ENCODE measurements at places on chromosomes 2 and 18.

DNA sequence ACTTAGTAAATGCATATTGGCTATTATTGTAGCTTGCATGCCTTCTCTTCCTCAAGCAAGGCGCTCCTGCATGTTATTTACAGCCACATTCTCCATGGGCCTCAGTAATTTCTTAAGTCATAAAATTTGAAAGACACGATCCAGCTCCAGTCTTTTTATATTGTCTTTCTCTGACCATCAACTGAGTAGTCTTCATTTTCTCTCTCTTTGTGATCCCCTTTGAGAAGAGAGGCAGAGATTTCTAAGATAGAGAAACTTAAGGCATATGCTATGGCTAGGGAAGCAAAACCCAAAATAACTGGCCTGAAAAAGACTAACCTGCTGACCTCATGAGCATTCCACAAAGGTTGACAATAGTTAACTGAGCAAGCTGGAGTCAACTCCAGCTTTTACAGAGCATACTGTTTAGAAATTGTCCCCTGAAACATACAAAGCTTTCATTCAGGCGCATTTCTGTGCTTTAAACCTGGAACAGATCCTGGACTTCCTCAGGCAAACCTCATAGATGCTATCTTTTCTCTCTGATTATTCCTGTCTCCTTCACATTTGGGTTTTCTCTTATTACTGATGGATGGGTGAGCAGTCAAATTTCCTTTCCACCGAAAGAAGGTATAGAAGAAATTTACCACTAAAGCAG lies 4.6 kb downstream of the DPP4 start:
- no peak for DNase-seq
- no peak overlapping the region for H3K4me3 ChIP-seq
- H3K36me3 ChIP-seq, result no peaks in the 10 kb centered on the region
- peaks cover 21% of the 10 kb centered on the region for H3K4me1 ChIP-seq
- no peak overlapping the region for H3K27ac ChIP-seq

GRCh38 chr2:124725187-124725586 lies 700.1 kb downstream of the CNTNAP5 start:
- no peak overlapping the region for H3K4me3 ChIP-seq
- DNase-seq, result no peak
- no peak overlapping the region for H3K27ac ChIP-seq

- no peaks in the 10 kb centered on the region for H3K27me3 ChIP-seq
- H3K36me3 ChIP-seq, result no peaks in the 10 kb centered on the region
- H3K27ac ChIP-seq, result no peak overlapping the region
- no peaks in the 10 kb centered on the region for H3K4me1 ChIP-seq
- no peak for DNase-seq
Measured at GRCh38 chr18:60446821-60447220, 74.2 kb upstream of the MC4R start.

- no peak overlapping the region for H3K27ac ChIP-seq
- no peaks in the 10 kb centered on the region for H3K36me3 ChIP-seq
- H3K4me1 ChIP-seq, result no peaks in the 10 kb centered on the region
- H3K27me3 ChIP-seq, result peaks cover 13% of the 10 kb centered on the region
- DNase-seq, result no peak
Measured at GRCh38 chr2:118709786-118710185, 137.7 kb downstream of the EN1 start.

GRCh38 chr2:26650713-26651469 lies 9.7 kb upstream of the CIB4 start:
- no peak overlapping the region for H3K27ac ChIP-seq
- H3K27me3 ChIP-seq, result peaks cover 36% of the 10 kb centered on the region
- H3K4me1 ChIP-seq, result peaks cover 3% of the 10 kb centered on the region

DNA sequence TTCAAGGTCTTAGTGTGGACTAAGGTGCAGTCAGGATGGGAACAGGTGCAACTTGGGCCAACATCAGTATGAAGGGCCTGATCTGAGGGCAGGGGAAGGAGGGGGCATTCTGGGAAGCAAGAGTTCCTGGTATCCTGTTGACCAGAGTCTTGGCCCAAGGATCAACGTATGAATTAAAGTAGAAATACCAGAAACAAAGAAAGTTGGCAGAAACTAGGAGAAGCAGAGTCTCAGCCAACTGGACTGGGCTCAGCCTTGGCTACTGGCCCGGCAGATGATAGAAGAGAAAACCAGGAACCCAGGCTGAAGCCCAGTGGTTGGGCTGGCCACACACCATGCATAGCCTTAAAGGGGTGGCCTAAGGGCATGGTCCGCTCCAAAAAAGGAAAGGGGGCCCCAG lies 2.3 kb downstream of the CETN1 start:
- no peaks in the 10 kb centered on the region for H3K4me1 ChIP-seq
- no peak for DNase-seq
- no peak overlapping the region for H3K4me3 ChIP-seq
- H3K27ac ChIP-seq, result no peak overlapping the region
- no peaks in the 10 kb centered on the region for H3K27me3 ChIP-seq
- H3K36me3 ChIP-seq, result no peaks in the 10 kb centered on the region

DNA sequence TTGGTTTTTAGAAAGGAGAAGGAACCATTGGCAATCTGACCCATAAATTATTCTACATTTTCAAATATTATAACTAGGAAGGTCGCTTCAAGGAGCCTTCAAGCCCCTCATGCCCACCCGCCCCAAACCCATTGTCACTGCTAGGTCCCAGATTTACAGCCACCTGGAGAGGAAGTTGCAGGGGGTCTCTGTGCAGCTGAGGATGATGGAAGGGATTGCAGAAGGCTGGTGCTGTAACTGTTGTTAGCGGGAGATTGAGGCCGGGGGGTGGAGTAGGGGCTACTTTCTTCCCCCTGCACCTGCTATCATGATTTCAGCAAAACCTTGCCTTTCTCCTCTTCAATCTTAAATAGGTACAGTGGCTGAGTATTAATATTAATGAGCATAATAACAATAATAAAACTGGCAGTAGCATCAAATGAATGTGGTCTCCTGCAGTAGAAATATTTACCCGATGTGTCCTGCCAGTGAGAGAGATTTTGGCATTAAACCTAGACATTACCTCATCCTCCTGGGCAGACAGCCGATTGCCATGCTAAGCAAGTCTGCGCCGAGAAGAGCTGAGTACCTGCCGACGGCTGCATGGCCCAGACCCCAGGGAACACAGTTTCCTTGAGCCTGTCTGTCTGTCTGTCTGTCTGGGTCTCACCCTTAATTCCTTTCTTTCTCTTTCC lies 225.4 kb downstream of the FAM210A start:
- no peak overlapping the region for H3K4me3 ChIP-seq
- DNase-seq, result no peak
- H3K36me3 ChIP-seq, result peaks cover 11% of the 10 kb centered on the region
- H3K27me3 ChIP-seq, result peaks cover 25% of the 10 kb centered on the region
- H3K27ac ChIP-seq, result no peak overlapping the region

GRCh38 chr18:3810296-3810695 lies 360.3 kb downstream of the TGIF1 start:
- no peak overlapping the region for H3K27ac ChIP-seq
- no peak for DNase-seq
- no peaks in the 10 kb centered on the region for H3K4me1 ChIP-seq

DNA sequence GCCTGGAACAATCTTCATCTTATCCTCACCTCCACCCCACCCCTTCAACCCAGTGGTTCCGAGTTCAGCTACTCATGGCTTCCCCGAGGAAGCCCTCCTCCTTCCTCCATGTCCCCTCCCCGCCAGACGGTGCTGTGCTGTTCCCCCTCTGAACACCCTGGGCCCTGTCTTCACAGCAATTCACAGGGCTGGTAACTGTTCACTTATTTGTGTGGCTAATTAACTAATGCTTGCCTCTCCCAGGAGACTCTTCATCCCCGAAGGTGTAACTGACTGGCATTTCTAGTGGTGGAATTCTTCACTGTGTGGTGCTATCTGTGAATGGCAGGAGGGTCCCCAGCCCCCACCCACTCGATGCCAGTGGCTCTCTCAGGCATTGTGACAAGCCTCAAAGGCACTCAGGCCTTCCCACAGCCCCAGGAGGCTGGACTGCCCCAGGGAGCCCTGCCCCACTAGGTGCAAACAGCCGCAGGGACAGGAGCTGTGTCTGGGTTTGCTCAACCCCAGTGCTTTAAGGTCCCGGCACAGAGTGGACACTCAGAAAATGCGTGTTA lies 133.7 kb upstream of the ID2 start:
- H3K4me3 ChIP-seq, result no peak overlapping the region
- peaks cover 3% of the 10 kb centered on the region for H3K4me1 ChIP-seq
- H3K27ac ChIP-seq, result no peak overlapping the region
- no peak for DNase-seq
- H3K36me3 ChIP-seq, result no peaks in the 10 kb centered on the region

DNA sequence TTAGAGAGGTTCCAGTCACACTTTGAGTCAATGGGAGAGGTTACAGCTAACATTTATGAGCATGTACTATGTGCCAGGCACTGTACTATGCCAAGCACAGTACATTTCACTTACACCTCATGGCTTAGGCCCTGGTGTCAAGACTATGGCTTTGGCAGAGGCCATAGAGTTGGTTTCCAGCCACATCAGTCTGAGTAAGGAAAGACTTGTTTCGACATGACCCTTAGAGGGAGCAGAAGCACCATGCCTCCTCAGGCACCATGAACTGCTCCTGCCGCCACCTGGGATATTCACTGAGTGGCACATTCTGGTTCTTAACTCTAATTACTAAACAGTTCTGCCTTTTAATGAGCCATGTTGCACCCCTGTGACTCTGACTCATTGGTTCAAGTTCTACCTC lies 12.7 kb downstream of the DGUOK start:
- H3K27ac ChIP-seq, result no peak overlapping the region
- H3K4me1 ChIP-seq, result peaks cover 3% of the 10 kb centered on the region
- DNase-seq, result no peak
- no peak overlapping the region for H3K4me3 ChIP-seq
- H3K36me3 ChIP-seq, result peaks cover 5% of the 10 kb centered on the region

GRCh38 chr18:908758-909724 lies 4.4 kb downstream of the ADCYAP1 start:
- no peak for DNase-seq
- H3K36me3 ChIP-seq, result no peaks in the 10 kb centered on the region
- H3K27ac ChIP-seq, result no peak overlapping the region
- H3K4me3 ChIP-seq, result peak overlapping the region; percentile 54
- H3K4me1 ChIP-seq, result peaks cover 5% of the 10 kb centered on the region
- peaks cover 89% of the 10 kb centered on the region for H3K27me3 ChIP-seq

DNA sequence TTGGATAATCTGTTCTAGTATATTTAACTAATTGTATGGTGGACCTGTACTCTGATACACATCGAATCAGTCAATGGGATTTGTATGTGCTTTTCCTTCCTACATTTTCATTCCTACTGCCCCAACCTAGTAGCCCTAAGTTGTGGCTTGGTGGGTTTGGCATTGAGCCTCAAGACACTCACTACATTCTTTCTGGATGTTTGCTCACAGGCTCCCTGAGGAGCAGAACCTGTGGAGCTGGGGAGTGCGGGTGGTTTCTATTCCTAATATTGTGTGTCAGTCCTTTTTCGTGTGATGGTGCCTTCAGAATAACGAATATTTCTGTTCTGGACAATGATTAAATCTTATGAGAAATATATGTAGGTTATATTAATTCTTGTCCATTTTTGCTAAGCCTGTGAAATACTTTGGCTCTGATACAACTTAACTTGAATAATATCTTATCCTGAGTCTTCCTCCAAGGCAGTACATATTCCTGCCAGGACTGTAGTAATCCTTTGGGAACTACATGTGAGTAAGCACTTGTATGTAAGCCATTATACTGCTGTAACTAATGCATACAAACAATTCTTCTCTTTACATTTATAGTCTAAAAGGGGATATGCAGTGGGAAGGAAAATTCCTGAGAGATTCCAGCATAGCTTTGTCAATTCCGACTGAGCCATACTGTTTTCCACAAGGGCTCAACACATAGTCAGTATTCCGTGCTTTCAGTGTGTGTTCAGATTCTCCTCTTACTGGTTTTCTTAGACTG lies 150.6 kb downstream of the AGPS start:
- H3K27me3 ChIP-seq, result no peaks in the 10 kb centered on the region
- no peaks in the 10 kb centered on the region for H3K4me1 ChIP-seq
- DNase-seq, result no peak
- H3K4me3 ChIP-seq, result no peak overlapping the region
- no peak overlapping the region for H3K27ac ChIP-seq

DNA sequence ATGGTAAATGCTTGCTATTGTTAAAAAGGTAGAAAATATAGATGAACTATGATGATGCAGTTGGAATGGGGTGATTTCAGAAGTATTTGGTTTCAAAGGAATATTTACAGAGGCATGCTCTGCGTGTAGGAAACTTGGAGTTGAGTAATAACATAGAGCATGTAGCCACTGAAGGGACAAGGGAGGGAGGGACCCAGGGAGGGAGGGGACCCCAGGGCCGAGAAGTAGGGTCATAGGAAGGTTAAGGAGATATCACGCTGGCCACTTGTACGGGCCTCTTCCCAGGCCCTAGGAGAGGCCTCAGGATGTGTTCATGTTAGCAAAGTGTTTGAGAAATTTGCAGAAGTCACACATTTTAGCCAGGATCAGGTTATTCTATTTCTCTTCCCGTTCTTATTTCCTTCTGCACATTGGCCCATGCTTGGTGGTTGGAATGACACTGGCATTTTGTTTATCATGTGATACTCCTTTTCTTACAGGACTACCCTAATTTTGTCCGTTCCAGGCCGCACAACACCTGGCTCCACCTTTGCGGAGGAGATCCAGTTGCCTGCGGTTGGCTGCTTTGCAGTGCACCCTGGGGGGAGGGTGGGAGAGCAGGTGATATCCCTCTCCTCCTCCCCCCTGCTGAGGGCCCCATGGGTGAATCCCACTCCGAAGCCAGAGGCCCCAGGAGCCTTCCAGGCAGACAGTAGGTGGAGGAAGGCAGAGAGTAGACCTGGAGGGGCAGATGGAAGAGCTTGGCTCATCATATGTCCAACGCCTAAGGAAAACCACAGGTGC lies 16.9 kb upstream of the ACKR3 start:
- peaks cover 21% of the 10 kb centered on the region for H3K4me1 ChIP-seq
- H3K4me3 ChIP-seq, result no peak overlapping the region
- H3K27ac ChIP-seq, result no peak overlapping the region
- no peak for DNase-seq
- H3K27me3 ChIP-seq, result peaks cover 37% of the 10 kb centered on the region

DNA sequence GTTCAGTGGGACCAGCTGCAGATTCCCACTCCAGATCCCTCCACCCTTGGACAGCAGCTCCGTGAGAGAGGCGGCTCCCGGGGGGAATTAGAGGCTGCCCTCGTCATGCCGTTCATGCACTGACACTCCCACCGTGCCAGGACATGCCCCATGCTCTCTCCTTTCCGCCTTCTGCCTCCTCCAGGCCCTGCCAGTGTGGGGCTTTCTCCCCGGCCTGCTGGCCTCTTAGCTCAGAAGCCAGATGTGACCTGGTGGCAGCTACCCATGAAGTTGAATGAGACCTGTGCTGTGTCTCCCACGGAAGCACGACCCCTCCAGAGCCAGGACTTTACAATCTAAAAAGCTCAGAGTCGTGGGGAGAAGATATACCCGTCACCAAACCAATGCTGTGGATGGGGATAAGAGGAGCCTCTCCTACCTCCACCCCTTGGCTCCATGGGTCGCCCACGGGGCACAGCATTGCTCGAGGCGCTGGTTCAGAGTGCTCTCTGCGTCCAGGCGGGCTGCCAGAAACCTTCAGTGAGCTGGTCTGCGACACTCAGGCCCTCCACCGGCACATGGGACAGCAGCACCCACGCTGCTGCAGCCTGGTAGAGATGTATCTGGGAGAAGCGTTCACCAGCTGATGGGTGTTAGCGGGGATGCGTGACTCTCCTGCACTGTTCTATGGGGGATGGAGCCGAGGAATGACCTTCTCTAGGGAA lies 111.0 kb upstream of the GPC1 start:
- H3K36me3 ChIP-seq, result no peaks in the 10 kb centered on the region
- no peaks in the 10 kb centered on the region for H3K4me1 ChIP-seq
- peaks cover 23% of the 10 kb centered on the region for H3K27me3 ChIP-seq
- no peak overlapping the region for H3K4me3 ChIP-seq

GRCh38 chr2:237892478-237892877 lies 33.1 kb downstream of the RAMP1 start:
- peaks cover 18% of the 10 kb centered on the region for H3K4me1 ChIP-seq
- H3K36me3 ChIP-seq, result peaks cover 23% of the 10 kb centered on the region
- H3K27ac ChIP-seq, result peak overlapping the region; percentile 32
- no peak for DNase-seq
- no peaks in the 10 kb centered on the region for H3K27me3 ChIP-seq
- H3K4me3 ChIP-seq, result no peak overlapping the region

Measured in progenitor cell of endocrine pancreas (in vitro differentiated cells).